ENCODE measurements at places on chromosomes 5 and 9.

GRCh38 chr5:173628501-173628900 lies 12.1 kb upstream of the BOD1 start:
- no peak for DNase-seq

GRCh38 chr5:88875341-88876234 lies 7.4 kb downstream of the MEF2C start:
- DNase-seq = no peak

DNA sequence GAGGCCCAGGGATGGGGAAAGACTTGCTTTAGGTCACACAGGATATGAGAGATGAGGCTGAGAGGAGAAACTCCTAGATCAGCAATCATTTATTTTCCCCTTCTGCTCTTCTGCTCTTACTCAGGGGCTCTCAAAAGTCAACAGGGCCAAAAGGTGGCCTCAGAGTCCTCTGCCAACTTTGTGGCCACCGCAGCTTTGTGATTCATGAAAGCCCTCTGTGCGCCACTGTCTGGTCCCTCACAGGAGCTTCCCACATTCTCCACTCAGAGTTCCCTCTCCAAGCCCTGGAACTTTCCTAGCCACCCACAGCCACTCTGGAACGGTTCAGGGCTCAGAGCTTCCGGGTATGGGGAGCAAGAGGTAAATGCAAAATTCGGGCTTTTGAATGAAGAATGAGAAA lies 82.4 kb downstream of the COL27A1 start:
- no peak for DNase-seq

GRCh38 chr5:91155274-91155673 lies 227.8 kb downstream of the ARRDC3 start:
- no peak for DNase-seq

- DNase-seq = no peak
These were observed 13.9 kb upstream of the ADAMTSL1 start for GRCh38 chr9:18459962-18460584.

DNA sequence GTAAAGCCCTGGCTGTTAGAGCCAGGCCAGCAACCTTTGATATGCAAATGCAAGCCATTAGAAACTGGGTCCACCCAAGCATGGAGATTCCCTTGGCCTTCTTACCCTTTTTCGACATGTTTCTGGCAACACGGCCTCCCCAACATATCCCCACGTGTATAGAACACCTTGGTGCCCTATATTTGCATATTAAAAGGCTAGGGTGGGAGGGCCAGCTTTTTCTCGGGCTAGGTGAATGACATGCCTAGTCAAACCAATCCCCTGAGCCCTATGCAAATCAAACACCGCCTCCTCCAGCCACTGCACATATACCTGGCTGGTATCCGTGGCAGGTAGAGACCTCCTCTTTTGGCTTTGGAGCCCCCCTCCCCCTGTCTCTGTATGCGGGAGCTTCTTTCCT lies 55.6 kb upstream of the ZFR start:
- DNase-seq = no peak

DNA sequence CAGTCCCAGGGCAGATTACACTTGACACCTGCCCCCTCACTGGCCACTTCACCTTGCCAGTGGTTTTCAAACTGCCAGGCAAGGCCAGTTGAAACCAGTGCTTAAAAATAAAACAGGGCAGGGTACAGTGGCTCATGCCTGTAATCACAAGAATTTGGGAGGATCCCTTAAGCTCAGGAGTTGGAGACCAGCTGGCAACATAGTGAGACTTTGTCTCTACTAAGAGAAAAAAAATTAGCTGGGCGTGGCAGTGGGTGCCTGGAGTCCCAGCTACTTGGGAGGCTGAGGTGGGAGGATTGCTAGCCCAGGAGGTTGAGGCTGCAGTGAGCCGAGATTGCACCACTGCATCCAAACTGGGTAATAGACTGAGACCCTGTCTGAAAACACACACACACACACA lies 58.1 kb downstream of the ROPN1L start:
- no peak for DNase-seq

DNA sequence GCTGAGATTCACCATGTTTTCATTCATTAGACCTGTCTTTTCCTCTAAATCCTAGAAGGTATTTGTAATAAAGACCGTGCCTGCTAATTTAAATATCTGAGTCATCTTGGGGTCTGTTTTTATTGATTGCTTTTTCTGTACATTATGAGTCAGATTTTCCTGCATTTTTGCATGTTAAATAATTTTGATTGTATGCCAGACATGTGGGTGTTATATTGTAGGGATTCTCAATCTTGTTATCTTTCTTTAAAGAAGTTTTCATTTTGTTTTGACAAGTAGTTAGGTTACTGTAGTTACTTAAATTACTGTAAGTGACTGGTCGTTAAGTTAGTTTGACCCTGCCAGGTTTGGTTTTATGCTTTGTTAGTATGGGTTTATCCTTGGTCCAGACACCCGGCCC lies 35.1 kb downstream of the EXOSC2 start:
- no peak for DNase-seq

DNA sequence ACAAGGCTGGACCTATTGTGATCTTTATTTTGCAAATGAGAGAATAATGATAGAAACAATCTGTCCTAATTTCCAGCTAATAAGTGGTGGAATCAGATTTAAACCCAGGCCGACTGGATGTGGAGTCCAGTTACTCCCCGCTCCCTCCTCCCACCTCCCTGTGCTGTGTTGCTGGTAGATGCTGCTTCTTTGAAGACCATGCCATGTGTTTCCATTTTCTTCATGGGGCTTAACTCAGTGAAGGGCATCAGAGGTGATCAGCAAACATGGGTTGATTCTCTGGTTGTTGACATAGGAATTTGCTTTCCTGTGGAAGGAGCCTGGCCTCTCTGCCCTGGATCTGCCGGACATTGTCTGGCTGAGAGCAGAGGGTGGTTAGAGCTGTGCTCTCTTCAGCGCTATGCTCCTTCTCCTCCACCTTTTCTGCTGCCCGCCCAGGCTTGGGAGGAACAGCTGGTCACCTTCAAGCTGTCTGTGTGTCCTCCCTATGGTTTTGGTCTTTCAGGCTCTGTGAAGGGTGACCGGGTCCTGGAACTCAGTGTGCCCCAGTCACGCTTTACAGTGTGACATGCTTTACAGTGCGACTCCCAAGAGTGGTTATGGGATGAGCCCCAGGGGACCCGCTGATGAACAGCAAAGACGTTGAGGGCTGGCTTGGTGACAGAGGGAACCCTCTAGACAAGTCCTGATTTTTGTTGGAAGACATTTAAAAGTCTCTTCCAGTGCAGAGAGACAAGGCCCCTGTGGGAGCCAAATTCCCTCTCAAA lies 68.4 kb upstream of the RPS23 start:
- DNase-seq = no peak

Measured in suprapubic skin (tissue), 4 donors.